ENCODE measurements at places on chromosomes 12 and 14. TPM values are rescaled to one million over a fixed set of nuclear protein-coding genes. Genes with fewer than 3 reads are reported as not detected.

The SAMD15 gene
- total RNA-seq, result 1.0 TPM

The HOXC12 gene
- total RNA-seq, result not detected

The STAC3 gene
- 0.50 TPM for total RNA-seq

The TMPRSS12 gene
- total RNA-seq, result not detected

The IL31 gene
- total RNA-seq, result not detected

The DBX2 gene
- total RNA-seq, result not detected

The SDR9C7 gene
- not detected for total RNA-seq

The CCDC175 gene
- total RNA-seq, result not detected

The NEUROD4 gene
- not detected for total RNA-seq

The RSRC2 gene
- 18.6 TPM for total RNA-seq

The C1QL4 gene
- 0.45 TPM for total RNA-seq

The LRFN5 gene
- total RNA-seq, result 2.9 TPM

The CLEC4D gene
- not detected for total RNA-seq

The SRSF5 gene
- total RNA-seq, result 79.4 TPM

The PARP2 gene
- 18.8 TPM for total RNA-seq

The RND1 gene
- not detected for total RNA-seq

The ARHGDIB gene
- 3.7 TPM for total RNA-seq

Measured in bronchus fibroblast of lung (primary cell).